HEK293T (cell line): ENCODE measurements at places on chromosomes 3 and 15.

DNA sequence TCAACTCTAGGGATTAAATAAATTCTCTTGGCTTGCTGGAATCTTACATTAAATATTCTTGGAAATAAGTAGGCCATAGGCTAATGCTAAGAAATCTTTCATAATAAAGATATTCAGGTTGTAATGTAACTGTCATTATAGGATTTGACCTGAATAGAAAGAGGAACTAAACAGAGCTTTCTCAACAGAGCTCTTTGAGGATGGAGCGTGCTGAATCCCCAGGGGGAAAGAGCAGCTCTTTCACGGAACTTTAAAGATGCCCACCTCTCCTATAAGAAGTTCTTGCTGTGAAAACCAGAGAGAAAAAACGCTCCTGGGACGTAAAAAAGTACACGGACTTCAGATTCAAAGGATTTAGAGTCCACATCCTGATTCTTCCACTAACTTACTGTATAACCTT is 77.9 kb downstream of the NTRK3 start:
- DNase-seq, result no peak

- no peak for DNase-seq
Measured at GRCh38 chr3:22068619-22069018, 317.6 kb upstream of the ZNF385D start.

DNA sequence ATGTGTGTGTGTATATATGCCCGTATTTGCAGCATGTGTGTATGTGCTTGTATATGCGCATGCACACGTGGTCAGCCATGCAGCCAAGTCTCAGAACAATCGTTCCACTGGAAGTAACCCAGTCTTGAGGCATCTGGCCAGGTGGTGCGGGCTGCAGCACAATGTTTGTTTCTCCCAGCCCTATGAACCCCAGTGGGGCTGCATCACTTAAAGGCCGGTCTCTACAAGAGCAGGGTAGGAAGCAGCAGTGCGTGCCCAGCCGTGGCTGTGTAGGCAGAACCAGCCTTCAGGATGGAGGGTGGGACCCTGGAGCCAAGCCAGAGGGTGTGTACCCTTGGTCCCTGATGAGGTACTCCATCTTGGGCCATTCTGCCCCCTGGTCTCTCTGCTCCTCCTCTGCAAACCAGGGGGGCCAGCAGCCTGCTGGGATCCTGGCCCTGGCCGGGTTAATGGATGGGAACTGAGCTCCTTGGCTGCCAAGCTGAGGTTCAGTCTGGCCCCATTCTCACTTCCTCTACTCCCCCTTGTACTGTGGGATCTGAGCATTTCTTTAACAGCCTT is 11.8 kb downstream of the KLF13 start:
- DNase-seq, result no peak

GRCh38 chr15:31393444-31394091 is 66.9 kb downstream of the KLF13 start:
- DNase-seq, result no peak

- DNase-seq, result no peak
Measured at GRCh38 chr3:101256511-101256910, 63.9 kb downstream of the IMPG2 start.

GRCh38 chr15:31148297-31149087 is 47.0 kb upstream of the TRPM1 start:
- no peak for DNase-seq

DNA sequence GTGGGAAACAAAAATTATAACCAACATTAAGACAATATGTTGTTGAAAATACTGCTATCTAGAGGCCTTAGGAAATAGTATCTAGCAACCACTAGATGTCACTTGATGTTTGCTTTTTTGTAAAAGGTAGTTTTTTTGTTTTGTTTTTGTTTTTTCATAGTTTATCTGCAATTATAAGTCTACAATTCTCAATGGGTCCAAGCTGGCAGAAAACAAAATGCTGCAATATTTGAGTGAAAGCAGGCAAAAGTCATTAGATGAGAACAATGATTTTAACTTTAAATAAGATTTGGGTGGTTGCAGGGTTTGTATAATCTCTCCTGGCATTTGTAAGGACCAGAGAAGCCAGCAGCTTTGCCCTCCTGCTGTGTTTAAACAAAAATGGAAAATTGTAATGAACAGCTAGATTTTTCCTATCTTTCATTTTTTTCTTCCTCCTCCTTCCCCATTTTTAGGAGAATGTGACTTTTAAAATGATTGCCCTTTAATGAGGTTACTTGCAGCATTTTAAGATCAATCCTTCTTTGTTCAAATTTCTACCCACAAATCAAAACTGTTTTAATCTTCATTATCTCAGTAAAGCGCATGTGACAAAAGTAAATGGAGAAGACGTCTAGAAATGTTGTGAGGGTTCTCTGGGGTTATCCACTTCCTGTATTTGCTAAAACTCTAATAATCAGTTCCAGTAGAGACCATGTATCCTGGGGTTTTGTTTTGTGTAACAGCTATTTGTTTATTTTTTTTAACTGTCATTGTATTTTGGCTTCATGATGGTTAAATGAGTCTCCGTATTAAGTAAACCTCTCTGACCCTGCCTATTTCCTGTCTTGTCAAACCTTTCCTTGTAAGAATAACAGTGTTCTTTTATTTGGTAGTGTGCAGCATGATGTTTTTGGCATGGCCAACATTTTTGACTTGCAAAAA is 27.3 kb downstream of the DUT start:
- no peak for DNase-seq

GRCh38 chr3:21912711-21913110 is 161.7 kb upstream of the ZNF385D start:
- DNase-seq, result no peak

DNA sequence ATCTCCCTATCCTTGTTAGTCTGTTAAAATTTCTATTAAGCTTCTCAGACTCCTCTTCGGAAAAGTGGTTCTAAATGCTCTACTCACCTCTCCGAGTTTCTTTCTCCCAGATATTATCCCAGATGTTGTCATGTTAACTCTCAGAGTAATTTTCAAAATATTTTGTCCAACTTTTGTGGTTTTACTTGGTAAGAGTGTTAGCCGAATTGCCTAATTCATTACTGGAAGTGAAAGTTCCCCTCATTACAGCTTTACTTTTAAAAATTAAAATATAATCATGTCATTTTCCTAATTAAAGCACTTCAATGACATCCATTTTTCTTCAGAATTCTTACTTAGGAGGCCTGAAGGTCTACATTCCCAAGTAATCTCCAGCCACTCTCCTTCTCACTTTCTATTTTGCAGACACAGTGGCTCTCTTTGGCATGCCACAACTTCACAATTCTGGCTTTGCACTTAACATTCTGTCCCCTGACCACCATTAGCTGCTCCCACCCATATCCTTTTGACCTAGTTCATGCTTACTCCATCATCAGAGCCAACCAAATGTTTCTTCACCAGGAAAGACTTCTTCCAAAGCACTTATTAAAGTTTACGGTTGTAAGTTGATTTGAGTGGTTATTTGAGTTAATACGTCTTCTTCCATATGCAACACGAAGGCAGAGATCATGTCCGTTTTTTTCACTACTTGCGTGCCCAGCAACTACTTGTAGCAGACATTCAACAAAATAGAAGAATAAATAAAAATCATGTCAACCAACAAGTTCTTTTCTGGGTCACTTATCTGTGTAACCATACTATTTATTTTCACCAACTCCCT is 10.2 kb upstream of the TIPARP start:
- DNase-seq, result no peak

DNA sequence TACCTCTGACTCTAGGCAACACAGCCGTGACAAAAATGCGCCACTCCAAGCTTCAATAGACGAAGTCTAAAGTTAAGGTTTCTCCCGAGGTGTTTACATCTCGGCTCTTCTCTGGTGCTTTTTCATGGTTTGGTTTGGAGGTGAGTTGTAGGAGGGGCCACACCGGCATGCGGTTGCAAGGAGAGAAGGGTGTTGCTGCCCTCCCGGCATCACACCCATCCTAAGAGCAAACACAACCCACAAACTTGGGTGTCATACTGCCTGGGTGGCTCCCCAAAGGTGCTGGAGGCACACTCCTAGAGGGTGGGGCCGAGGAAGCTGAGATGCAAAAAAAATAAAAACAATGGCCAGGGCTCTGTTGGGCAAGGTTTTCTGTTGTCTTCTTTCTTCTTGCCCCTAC is 225.2 kb upstream of the ICE2 start:
- no peak for DNase-seq

- DNase-seq, result no peak
Measured at GRCh38 chr3:147336543-147337278, 69.6 kb downstream of the ZIC4 start.

GRCh38 chr15:60090747-60091146 is 86.6 kb downstream of the FOXB1 start:
- no peak for DNase-seq

DNA sequence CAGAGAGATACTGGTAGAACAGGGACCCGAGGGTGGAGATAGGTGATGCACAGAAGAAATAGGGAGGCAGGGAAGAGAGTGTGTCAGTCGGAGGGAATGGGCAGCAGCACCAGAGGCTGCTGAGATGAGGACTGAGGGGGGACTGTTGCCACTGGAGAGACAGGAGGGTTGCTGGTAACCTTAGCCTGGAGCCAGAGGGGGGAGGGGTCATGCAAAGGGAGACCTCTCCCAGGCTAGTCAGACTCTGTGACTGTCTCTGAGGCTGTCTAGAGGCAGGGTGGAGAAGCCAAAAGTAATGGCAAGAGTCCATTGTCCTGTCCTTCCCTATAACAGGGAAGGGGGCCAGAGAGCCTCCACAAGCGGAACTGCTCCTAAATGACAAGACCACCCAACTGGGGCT is 2.1 kb upstream of the DLEC1 start:
- no peak for DNase-seq
